ENCODE measurements at places on chromosomes 13 and 19.
A peak's percentile ranks its signal among the peaks of the same experiment; 100 is the strongest.

GRCh38 chr13:29937841-29938240, 87.4 kb upstream of the UBL3 start:
- DNase-seq, result peak; percentile 83

DNA sequence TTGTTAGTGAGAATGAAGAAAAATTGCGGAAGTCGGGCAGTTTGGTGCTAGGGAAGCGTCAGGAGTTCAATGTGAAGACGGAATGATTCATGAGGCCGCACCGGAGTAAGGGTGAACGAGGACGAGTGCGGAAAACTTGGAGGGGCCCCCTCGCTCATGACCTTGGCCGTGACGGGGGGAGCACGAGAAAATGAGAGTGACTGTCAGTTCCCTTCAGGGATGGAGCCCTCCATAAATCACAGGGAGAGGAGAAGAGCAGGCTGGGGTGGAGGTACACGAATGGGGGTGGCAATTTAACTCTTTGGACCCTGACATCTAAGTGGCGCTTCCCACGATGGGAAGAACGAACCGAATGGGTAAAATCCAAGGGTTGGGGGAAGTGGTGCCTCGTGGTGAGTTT, 486.4 kb downstream of the TSHZ3 start:
- no peak for DNase-seq

GRCh38 chr13:28474491-28475134, 20.3 kb downstream of the FLT1 start:
- no peak for DNase-seq

- DNase-seq, result peak; percentile 4
Observed at GRCh38 chr19:36060430-36060829, 5.7 kb downstream of the WDR62 start.

DNA sequence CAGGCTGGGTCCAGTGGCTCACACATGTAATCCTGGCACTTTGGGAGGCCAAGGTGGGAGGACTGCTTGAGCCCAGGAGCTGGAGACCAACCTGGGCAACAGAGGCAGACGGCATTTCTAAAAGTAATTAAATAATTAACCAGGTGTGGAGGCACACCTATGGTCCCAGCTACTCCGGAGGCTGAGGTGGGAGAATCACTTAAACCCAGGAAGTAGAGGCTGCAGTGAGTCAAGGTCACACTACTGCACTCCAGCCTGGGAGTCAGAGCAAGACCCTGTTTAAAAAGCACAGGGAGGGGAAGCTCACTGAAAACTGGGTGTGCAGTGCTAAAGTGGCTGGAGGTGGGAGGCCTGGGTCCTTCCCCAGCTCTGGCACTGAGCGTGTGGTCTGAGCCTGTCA, 9.7 kb downstream of the LATS2 start:
- DNase-seq, result no peak

DNA sequence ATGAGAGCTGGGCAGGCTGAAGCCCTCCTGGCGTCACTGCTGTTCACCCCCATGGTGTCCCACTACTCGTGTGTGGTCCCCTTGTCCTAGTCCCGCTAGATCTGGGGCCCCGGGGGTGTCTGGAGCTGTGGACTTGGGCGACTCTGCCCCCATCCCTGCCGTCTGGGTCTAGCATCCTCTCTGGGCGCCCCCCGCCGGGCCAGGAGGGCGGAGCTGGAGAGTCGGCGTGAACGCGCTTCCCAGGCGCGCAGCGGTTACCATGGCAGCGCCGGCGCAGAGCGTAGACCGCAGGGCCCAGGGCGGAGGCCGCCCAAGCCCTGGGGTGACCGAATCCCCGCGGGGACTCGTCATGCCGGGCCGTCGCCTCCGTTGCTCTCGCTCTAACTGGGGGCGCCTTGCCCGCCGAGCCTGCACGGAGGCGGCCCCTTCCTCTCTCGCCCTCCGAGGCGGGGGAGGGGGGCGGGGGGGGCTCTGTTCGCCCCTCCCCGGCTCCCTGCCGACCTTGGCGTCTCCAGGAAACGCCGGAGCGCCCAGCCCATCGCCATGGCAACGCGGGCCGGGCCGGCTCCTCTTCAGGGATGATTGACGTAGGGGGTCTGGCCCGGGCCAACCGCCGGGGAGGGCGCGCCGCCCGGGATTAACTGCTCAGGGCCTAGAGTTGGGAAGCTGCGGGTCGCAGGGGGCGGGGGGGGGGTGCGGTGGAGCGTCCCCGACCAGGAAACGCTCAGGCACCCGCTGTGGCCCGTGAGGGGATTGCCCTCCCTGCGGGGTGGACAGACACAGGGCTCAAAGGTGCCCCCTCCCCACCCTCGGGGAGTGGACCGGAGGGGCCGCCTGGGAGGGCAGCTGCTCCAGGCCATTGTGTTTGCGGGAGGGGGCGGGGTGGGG, 8.9 kb downstream of the ISYNA1 start:
- DNase-seq, result peak; percentile 84

DNA sequence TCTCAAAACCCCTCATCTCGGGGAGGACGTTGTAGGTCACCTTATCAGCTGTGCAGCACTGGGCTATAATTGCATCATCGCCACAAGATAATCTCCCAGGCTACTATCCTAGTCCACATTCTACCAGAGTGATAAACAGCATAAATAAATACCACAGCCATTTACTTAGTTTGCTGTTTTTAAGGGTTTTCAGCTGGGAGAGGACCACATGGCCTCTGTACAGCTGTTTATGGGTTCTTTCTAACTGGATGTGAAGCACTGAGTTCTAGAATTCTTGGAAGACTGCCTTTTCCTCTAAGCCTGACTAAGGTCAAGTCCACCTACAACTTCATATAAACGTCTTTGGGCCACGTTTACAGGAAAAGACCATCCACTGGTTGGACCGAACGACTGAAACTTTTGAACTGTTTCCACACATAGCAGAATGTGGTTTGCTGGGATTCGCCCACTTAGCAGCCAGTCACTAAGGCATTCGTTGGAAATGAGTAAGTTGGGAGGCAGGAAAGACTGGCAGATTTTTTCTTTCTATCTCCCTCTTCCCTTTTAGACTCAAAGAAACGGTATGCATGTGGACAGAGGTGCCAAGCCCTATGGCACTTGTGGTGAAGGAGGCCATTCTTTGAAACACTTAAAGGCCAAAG, 752.5 kb upstream of the SGCG start:
- no peak for DNase-seq
